ENCODE measurements at places on chromosomes 12 and 14. TPM values are rescaled to one million over a fixed set of nuclear protein-coding genes. Genes with fewer than 3 reads are reported as not detected.

SPIC gene
- total RNA-seq = not detected

FGD6 gene
- 23.4 TPM for total RNA-seq

TAS2R43 gene
- 27.2 TPM for total RNA-seq

INHBE gene
- not detected for total RNA-seq

TMPRSS12 gene
- total RNA-seq = not detected

OVCH1 gene
- 0.33 TPM for total RNA-seq

DNAI7 gene
- total RNA-seq = 7.8 TPM

LRP1-AS gene
- 3.4 TPM for total RNA-seq

GUCY2C gene
- 0.11 TPM for total RNA-seq

ADAM21 gene
- not detected for total RNA-seq

CHURC1 gene
- total RNA-seq = 89.7 TPM

CFL2 gene
- 141 TPM for total RNA-seq

OASL gene
- total RNA-seq = 0.33 TPM

LETMD1 gene
- total RNA-seq = 65.2 TPM

LHX5 gene
- not detected for total RNA-seq

PTPN6 gene
- 5.1 TPM for total RNA-seq

ADCY4 gene
- total RNA-seq = 13.0 TPM

SARNP gene
- total RNA-seq = 65.7 TPM

CAND1 gene
- 277 TPM for total RNA-seq

PRIMA1 gene
- total RNA-seq = 2.9 TPM

SLC25A21 gene
- total RNA-seq = 0.49 TPM

IFNG-AS1 gene
- total RNA-seq = 4.9 TPM

BBOF1 gene
- 15.0 TPM for total RNA-seq

MAP3K12 gene
- 34.0 TPM for total RNA-seq

KCNH5 gene
- total RNA-seq = 8.7 TPM

CLEC7A gene
- 5.1 TPM for total RNA-seq

ESRRB gene
- 4.3 TPM for total RNA-seq

LAG3 gene
- total RNA-seq = 0.60 TPM

FOXG1 gene
- total RNA-seq = 1.2 TPM

HOXC9 gene
- not detected for total RNA-seq
